ENCODE measurements at places on chromosomes 12 and 14.

- DNase-seq = no peak
Observed at GRCh38 chr12:64412459-64412858, 8.3 kb downstream of the XPOT start.

DNA sequence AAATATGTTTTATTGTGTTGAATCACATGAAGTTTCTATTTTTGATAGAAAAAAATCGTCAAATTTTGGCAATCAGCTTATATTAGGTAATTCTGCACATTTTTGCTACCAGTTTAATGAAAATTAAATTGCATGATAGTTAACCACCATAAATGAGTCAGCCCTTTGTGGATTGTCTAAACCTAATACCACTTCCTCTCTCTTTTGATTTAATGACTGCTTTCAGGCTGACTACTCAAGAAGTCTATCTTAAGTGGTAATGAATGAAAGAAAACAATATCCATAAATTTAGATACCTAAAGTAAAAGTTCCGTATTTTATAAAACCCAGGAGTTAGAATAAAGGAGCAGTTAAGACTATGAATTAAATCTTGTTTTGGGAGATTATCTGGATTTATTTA, 450.5 kb downstream of the TMEM117 start:
- no peak for DNase-seq

DNA sequence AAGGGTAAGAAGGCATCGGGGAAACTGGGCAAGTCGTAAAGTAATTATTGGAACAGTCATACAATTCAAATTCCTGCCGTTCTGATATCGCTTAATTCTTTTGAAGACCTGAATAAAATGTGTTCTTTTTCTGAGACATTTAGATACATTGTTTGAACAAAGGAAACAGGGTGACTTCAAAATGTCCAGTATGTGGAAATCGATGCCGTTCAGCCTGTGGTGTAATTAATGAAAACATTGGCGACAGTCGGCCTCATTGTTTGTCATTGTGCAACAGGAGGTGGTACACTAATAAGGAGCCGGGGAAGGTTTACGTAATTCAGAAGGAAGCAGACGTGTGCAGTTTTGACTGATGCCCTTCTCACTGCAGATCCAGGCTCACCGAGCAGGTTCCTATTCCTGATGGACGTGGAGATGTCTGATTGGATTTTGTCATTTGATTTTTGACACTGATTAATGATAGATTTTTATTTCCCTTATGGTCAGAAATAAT, 92.7 kb downstream of the BORCS5 start:
- peak; percentile 46 for DNase-seq

GRCh38 chr14:101823511-101824120, 62.1 kb downstream of the PPP2R5C start:
- peak; percentile 78 for DNase-seq

DNA sequence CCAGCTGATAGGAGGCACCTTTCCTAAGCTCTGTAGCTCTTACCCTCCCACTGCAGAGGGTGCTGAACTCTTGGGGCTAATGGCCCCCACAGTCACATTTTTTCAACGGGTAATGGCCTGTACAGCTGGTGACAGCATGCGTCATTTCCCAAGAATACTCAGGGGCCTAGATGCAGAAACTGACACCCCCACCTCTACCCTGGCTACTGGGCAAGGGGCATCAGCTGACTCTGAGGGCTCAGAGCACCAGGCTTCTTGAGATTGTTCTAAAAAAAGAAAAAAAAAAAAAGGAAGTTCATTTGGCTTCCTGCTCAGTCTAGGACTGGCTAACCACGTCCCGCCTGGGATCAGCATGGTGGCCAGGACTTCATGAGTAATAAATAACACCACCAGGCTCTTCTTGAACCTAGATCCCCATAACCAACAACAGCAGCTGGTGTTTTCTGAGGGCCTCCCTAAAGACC, 35.2 kb downstream of the ZFP36L1 start:
- peak; percentile 68 for DNase-seq

- no peak for DNase-seq
Observed at GRCh38 chr12:1444142-1444516, 150.3 kb downstream of the FBXL14 start.

DNA sequence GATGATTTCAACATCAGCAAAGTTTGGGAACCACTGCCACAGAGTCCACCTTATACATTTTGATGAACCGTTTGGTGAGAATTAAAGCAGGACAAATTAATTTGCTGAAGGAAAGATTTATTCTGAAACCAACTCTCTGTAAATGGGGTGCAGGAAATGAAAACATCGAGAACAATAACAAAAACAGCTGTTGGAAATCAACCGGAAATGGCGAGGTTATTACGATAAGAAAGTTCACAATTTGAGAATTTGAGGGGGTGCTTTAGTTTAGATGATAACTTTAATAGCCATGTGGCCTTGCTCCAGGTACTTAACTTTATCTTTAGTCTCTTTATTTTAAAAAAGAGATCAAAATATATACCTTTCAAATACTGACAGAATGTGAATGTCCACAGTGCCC, 56.7 kb downstream of the KCNJ8 start:
- no peak for DNase-seq

GRCh38 chr12:81085832-81086231, 8.0 kb downstream of the ACSS3 start:
- DNase-seq = no peak

- DNase-seq = peak; percentile 71
Observed at GRCh38 chr12:76020731-76021672, 10.6 kb downstream of the PHLDA1 start.

GRCh38 chr12:9694241-9694640, 24.7 kb downstream of the CLEC2D start:
- no peak for DNase-seq

GRCh38 chr12:124363353-124363965, 68.6 kb downstream of the RFLNA start:
- no peak for DNase-seq

All from CD4-positive, alpha-beta T cell treated with Interferon gamma for 1 hour (primary cell).